ENCODE measurements at places on chromosomes 12 and 14. TPM values are rescaled to one million over a fixed set of nuclear protein-coding genes. Genes with fewer than 3 reads are reported as not detected.

The SOX5 gene
- polyA plus RNA-seq: 3.5 TPM

GRCh38 chr12:2410496-2410895, 357.7 kb downstream of the CACNA1C start:
- H3K27ac ChIP-seq: no peak overlapping the region
- H3K4me1 ChIP-seq: no peaks in the 10 kb centered on the region
- H3K4me3 ChIP-seq: no peak overlapping the region
- H3K36me3 ChIP-seq: no peaks in the 10 kb centered on the region
- DNase-seq: no peak

GRCh38 chr12:105671720-105672119, 341.2 kb downstream of the C12orf75 start:
- H3K27ac ChIP-seq: no peak overlapping the region
- H3K27me3 ChIP-seq: no peaks in the 10 kb centered on the region
- H3K4me3 ChIP-seq: no peak overlapping the region

GRCh38 chr12:48070731-48071130, 35.1 kb downstream of the SENP1 start:
- H3K27ac ChIP-seq: no peak overlapping the region
- H3K4me1 ChIP-seq: no peaks in the 10 kb centered on the region
- no peak overlapping the region for H3K4me3 ChIP-seq
- no peak for DNase-seq
- H3K36me3 ChIP-seq: peaks cover 34% of the 10 kb centered on the region

GRCh38 chr12:108814462-108815211, 42.7 kb downstream of the SSH1 start:
- H3K27ac ChIP-seq: no peak overlapping the region
- peaks cover 73% of the 10 kb centered on the region for H3K36me3 ChIP-seq
- no peaks in the 10 kb centered on the region for H3K4me1 ChIP-seq
- H3K27me3 ChIP-seq: no peaks in the 10 kb centered on the region

DNA sequence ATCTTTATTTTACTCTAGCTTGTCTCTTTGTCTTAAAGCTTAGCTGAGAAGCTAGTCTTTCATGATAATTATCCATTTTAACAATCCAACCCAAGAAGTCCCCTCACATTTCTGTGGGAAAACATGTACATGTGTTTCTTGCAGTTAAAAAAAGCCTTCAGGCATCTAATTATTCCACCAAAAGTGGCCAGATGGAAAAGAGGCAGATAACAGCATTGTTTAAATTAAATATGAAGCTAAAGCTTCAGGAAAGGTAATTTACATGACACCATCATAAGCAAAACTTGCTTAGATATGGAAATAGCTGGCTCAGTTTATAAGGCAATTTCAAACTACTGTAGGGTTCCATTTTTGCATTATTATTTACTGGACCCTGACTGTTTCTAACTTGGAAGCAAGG, 175.4 kb downstream of the UNC79 start:
- no peak for DNase-seq
- no peak overlapping the region for H3K27ac ChIP-seq
- H3K4me1 ChIP-seq: no peaks in the 10 kb centered on the region
- H3K27me3 ChIP-seq: no peaks in the 10 kb centered on the region

DNA sequence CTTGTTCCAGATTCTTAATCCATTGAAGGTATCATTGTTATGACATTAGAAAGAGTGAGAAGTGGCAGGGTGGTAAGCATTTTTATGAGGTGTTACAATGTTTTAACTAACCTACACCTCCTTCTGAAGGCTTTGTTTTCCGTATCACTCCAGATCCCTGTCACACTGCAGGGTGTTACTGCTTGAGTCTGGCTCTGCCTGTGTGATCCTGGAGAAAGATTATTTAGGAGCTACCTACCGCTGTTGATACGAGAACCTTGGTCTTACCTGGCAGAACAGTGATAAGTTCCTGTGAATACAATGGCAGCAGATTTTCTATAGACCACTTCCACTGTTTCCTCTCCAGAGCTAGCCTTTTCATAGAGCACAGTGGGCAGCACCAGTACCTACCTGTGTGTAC, 36.2 kb downstream of the GRIN2B start:
- H3K4me3 ChIP-seq: no peak overlapping the region
- no peak overlapping the region for H3K27ac ChIP-seq
- no peak for DNase-seq
- no peaks in the 10 kb centered on the region for H3K27me3 ChIP-seq

GRCh38 chr12:19093218-19093617, 36.3 kb upstream of the PLEKHA5 start:
- no peak overlapping the region for H3K4me3 ChIP-seq
- no peaks in the 10 kb centered on the region for H3K36me3 ChIP-seq
- DNase-seq: no peak
- no peaks in the 10 kb centered on the region for H3K27me3 ChIP-seq

Measured in large intestine (tissue), 12 donors.